ENCODE measurements at places on chromosomes 2 and 18. TPM values are rescaled to one million over a fixed set of nuclear protein-coding genes. Genes with fewer than 3 reads are reported as not detected.

- H3K36me3 ChIP-seq = no peaks in the 10 kb centered on the region
- no peak overlapping the region for H3K27ac ChIP-seq
- H3K4me3 ChIP-seq = no peak overlapping the region
Measured at GRCh38 chr2:197908156-197908555, 103.8 kb downstream of the PLCL1 start.

- DNase-seq = no peak
- H3K4me1 ChIP-seq = no peaks in the 10 kb centered on the region
- no peak overlapping the region for H3K27ac ChIP-seq
- H3K27me3 ChIP-seq = no peaks in the 10 kb centered on the region
- H3K4me3 ChIP-seq = no peak overlapping the region
Measured at GRCh38 chr2:226644399-226644865, 155.2 kb downstream of the IRS1 start.

GRCh38 chr2:226118471-226119429 lies 680.9 kb downstream of the IRS1 start:
- H3K27me3 ChIP-seq = no peaks in the 10 kb centered on the region
- no peak overlapping the region for H3K27ac ChIP-seq
- DNase-seq = no peak
- no peaks in the 10 kb centered on the region for H3K4me1 ChIP-seq
- H3K36me3 ChIP-seq = no peaks in the 10 kb centered on the region
- H3K4me3 ChIP-seq = no peak overlapping the region

DNA sequence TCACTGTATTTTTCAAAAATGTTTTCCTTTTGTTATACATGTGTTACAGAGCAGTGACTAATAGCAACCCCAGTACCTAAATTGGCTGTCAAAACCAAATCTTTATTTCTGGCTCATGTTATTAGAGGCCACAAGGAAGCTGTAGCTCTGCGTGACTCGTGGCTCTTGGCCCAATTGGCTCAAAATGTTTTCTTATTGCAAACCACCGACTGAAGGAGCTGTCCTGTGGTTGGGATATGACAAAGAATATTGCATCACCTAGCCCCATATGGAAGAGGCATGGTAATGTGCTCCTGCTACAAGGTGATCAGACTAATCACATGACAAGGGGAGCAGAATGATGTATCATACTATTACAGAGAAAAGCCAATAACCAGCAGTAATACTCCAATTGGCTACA lies 1058.5 kb downstream of the CBLN2 start:
- H3K4me3 ChIP-seq = no peak overlapping the region
- no peak for DNase-seq
- no peaks in the 10 kb centered on the region for H3K27me3 ChIP-seq
- no peaks in the 10 kb centered on the region for H3K4me1 ChIP-seq
- H3K36me3 ChIP-seq = no peaks in the 10 kb centered on the region
- no peak overlapping the region for H3K27ac ChIP-seq

- no peaks in the 10 kb centered on the region for H3K4me1 ChIP-seq
- no peaks in the 10 kb centered on the region for H3K36me3 ChIP-seq
- H3K4me3 ChIP-seq = no peak overlapping the region
- no peak for DNase-seq
Measured at GRCh38 chr2:154620471-154620870, 78.0 kb upstream of the KCNJ3 start.

Gene PRSS56
- total RNA-seq = not detected

Gene ALPG
- not detected for total RNA-seq

Gene CNDP1
- total RNA-seq = not detected

Gene SOWAHC
- 2.0 TPM for total RNA-seq

Gene TRIB2
- total RNA-seq = 8.4 TPM

Data from GM12878 (cell line).